Caudate nucleus (tissue), 63 donors: ENCODE measurements at places on chromosomes 1 and 21.

DNA sequence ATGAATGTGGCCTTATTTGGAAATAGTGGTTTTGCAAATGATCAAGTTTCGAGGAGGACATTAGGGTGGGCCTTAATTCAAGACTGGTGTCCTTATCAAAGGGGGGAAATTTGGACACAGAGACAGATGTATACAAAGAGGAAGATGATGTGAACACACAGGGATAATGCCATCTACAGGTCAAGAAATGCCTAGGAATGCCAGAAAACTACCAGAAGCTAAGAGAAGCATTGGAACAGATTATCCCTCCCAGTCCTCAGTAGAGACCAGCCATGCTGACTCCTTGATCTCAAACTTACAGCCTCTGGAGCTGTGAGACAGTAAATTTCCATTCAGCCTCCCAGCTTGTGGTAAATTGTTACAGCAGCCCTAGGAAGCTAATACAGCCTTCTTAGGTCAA, 151.4 kb downstream of the PTGER3 start:
- DNase-seq: no peak

- no peak for DNase-seq
Measured at GRCh38 chr21:31338908-31339368, 5.1 kb downstream of the TIAM1 start.

DNA sequence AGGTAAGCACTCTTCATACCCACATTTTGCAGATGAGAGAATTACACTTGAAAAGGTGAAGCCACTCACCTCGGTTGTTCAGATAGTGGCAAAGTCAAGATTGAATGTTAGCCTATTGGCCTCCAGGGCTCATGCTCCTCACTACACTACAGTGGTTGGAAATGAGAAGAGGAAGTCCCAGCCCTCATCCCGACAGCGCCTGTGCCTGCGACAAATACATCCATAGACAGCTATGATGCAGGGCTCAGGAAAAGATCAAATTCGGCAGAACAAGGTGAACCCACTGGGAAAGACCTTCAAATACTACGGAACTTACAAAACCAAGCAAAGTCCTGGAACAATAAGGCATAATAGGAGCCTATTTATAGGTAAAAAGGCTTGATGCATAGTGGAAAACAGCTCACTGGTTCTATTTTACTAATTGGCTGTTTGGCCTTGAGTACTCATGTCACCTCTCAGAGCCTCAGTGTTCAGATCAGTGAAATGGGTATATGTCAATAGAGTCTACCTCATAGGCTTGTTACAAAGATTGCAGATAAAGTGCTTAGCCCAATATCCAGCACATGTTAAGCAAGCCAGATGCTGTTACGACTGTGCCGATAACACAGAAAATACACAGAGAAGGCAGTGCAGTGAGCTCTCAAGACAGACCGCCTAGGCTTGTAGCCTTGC, 3.5 kb downstream of the SPOCD1 start:
- DNase-seq: no peak

DNA sequence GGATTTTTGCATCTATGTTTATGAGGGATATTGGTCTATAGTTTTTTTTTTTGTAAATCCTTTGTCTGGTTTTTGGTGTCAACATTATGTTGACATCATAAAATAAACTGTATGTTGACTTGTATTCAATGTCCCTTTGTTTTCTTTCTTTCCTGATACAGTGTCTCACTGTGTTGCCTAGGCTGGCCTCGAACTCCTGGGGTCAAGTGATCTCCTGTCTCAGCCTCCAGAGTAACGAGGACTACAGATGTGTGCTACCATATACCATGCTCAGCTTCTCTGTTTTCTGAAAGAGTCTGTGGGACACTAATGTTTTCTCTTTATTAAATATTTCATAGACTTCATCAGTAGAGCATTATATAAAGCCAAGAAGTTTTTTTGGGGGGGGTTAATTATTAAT, 18.3 kb downstream of the MAN1C1 start:
- DNase-seq: no peak

- no peak for DNase-seq
Measured at GRCh38 chr1:60620087-60620486, 462.3 kb upstream of the NFIA start.
